Breast epithelium (tissue), 4 donors: ENCODE measurements at places on chromosomes 4 and X. TPM values are rescaled to one million over a fixed set of nuclear protein-coding genes. Genes with fewer than 3 reads are reported as not detected.

GRCh38 chrX:134571796-134572195, 86.5 kb downstream of the PLAC1 start:
- H3K4me3 ChIP-seq = no peak overlapping the region
- DNase-seq = no peak
- H3K4me1 ChIP-seq = no peaks in the 10 kb centered on the region
- H3K27ac ChIP-seq = no peak overlapping the region
- no peaks in the 10 kb centered on the region for H3K27me3 ChIP-seq
- H3K36me3 ChIP-seq = no peaks in the 10 kb centered on the region

ARL9 gene
- total RNA-seq = not detected

WWC2 gene
- total RNA-seq = 40.4 TPM

DNA sequence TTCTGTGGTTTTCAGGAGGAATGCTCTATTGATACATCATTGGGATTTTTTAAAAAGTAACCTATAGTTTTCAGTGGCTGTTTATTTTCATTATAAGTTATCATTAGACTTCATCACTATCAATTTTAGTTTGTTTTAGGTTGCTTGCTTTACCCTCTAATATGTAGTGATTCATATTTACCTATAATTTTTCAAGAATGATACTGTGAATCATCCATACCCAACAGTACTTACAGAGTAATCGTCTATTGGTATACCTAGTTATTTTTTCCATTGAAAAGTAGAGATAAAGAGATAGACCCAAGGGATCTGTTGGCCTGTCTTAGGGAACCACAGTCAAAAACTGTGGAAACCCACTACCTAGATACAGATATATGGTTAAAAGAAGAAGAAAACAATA, 83.3 kb downstream of the KLHL34 start:
- no peaks in the 10 kb centered on the region for H3K36me3 ChIP-seq
- DNase-seq = no peak
- H3K27me3 ChIP-seq = no peaks in the 10 kb centered on the region
- no peak overlapping the region for H3K4me3 ChIP-seq
- H3K27ac ChIP-seq = no peak overlapping the region

GRCh38 chr4:184810720-184811119, 15.0 kb downstream of the ACSL1 start:
- no peaks in the 10 kb centered on the region for H3K36me3 ChIP-seq
- H3K4me3 ChIP-seq = no peak overlapping the region
- DNase-seq = no peak
- peak overlapping the region; percentile 18 for H3K27ac ChIP-seq
- peaks cover 7% of the 10 kb centered on the region for H3K4me1 ChIP-seq

DNA sequence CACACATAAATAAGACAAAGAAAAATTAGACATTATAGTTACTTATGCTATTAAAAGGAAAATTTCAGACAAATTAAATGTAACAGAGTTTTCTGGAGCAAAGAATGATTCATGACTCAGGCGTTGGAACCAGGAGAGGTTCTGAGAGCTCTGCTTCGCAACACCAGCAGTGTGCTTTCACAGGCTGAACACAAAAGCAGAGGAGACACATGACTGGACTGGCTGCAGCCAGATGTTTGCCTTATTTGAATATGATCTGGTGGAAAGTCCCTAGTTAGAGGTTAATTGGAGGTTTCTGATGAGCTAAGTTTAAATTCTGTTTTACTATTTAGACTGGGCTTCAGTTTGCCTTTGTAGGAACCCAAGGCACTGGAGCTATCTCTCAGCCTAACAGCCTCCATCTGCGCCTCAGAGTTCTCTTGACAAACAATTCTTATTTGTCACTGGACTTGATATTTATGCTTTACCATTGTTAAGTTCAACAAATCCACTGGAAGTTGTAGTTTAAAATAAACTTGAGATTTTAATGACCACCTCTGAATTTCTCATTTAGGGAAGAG, 16.2 kb downstream of the BOD1L1 start:
- H3K4me3 ChIP-seq = no peak overlapping the region
- no peak for DNase-seq
- no peaks in the 10 kb centered on the region for H3K4me1 ChIP-seq
- no peak overlapping the region for H3K27ac ChIP-seq
- H3K36me3 ChIP-seq = peaks cover 8% of the 10 kb centered on the region

FAM184B gene
- total RNA-seq = 0.59 TPM

CFAP99 gene
- 0.15 TPM for total RNA-seq

GRCh38 chrX:122218666-122219065, 965.4 kb upstream of the GRIA3 start:
- H3K27me3 ChIP-seq = no peaks in the 10 kb centered on the region
- H3K27ac ChIP-seq = no peak overlapping the region
- no peaks in the 10 kb centered on the region for H3K4me1 ChIP-seq

- no peaks in the 10 kb centered on the region for H3K36me3 ChIP-seq
- H3K4me3 ChIP-seq = no peak overlapping the region
- H3K4me1 ChIP-seq = no peaks in the 10 kb centered on the region
- H3K27me3 ChIP-seq = no peaks in the 10 kb centered on the region
Measured at GRCh38 chr4:38071801-38072431, 111.7 kb downstream of the PTTG2 start.

STATH gene
- total RNA-seq = not detected

- no peaks in the 10 kb centered on the region for H3K27me3 ChIP-seq
- no peak for DNase-seq
- no peak overlapping the region for H3K27ac ChIP-seq
- no peaks in the 10 kb centered on the region for H3K4me1 ChIP-seq
- H3K36me3 ChIP-seq = no peaks in the 10 kb centered on the region
- no peak overlapping the region for H3K4me3 ChIP-seq
Measured at GRCh38 chrX:129230850-129231512, 292.3 kb downstream of the SMARCA1 start.

TMEM35A gene
- 0.15 TPM for total RNA-seq

DNA sequence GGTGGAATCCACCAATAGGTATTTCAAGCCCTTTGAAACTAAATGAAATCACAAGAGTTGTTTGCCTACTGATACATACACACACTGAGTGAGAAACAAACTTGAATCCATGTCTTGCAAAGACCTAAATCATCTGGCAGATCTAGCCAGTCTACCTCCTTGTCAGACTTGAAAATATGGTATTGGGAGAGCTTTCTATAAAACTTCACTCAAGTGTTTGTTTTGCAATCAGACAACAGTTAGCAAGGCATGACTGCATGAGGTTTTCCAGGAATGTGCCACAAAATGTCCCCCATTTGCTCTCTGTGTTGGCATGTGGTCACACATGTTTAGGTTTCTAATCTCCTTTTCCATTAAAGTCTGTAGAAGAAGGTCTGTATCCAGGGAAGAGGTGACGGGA, 52.4 kb downstream of the MAP3K15 start:
- no peak overlapping the region for H3K27ac ChIP-seq
- no peaks in the 10 kb centered on the region for H3K36me3 ChIP-seq
- H3K4me3 ChIP-seq = no peak overlapping the region
- H3K27me3 ChIP-seq = peaks cover 25% of the 10 kb centered on the region
- DNase-seq = no peak

DNA sequence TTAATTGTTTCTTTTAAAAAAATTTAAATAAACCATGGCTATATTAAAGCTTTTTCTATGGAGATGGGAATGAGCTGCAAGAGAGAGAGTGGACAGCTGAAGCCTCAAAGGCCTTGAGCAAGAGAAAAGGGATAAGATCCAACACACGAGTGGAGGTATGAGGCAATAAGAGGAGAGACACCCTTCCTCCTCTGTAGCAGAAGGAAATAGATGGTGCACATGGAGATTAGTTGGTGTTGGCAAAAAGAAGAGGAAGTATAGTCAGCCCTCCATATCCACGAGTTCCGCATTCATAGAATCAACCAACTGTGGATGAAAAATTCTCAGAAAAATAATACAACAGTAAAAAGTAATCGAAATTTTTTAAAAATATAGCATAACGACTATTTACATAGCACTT, 3.2 kb downstream of the CXorf38 start:
- no peaks in the 10 kb centered on the region for H3K27me3 ChIP-seq
- H3K27ac ChIP-seq = peak overlapping the region; percentile 66
- peaks cover 4% of the 10 kb centered on the region for H3K4me1 ChIP-seq
- H3K36me3 ChIP-seq = no peaks in the 10 kb centered on the region

DNA sequence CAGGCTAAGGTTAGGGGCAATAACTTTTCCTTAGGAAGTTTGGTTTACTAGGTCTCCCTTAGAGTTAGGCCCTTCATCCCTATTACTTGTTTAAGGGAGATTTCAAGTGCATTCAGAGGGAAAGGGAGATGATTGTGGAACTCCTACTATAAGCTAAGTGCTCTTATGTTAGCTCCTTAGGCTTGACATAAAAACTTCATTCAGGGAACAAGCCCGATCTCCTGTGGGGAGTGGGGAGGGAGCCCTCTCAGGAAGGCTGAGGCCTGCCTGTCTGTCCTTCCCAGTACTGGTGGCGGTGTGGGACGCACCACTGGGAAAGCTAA, 8.0 kb downstream of the KLF3 start:
- DNase-seq = no peak
- H3K4me3 ChIP-seq = no peak overlapping the region
- H3K36me3 ChIP-seq = no peaks in the 10 kb centered on the region
- H3K4me1 ChIP-seq = peaks cover 65% of the 10 kb centered on the region

DNA sequence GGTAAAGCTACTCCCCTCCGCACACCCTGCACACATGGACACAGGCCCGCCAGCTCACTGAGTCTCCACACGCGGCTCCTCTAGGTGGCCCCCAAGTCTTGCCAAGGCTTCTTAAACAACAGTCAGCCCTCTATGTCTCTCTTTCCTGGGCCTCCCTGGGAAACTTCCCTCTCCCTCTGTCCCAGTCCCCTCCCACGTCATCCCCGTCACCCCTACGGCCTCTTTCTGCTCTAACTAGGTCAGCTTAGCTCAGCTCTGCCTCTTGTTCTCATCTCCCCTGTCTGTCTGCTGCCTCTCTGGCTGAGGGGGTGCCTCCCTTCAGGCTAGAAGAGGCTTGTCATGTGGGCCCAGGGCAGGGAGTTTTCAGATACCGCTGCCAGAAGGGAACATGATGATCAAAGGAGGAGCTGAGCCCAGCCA, 38.8 kb downstream of the SEPTIN6 start:
- no peaks in the 10 kb centered on the region for H3K36me3 ChIP-seq
- no peaks in the 10 kb centered on the region for H3K4me1 ChIP-seq
- H3K4me3 ChIP-seq = no peak overlapping the region
- no peak overlapping the region for H3K27ac ChIP-seq

EXOSC9 gene
- 27.2 TPM for total RNA-seq

- H3K36me3 ChIP-seq = no peaks in the 10 kb centered on the region
- H3K4me3 ChIP-seq = no peak overlapping the region
- H3K27me3 ChIP-seq = no peaks in the 10 kb centered on the region
Measured at GRCh38 chr4:123553733-123554637, 157.4 kb downstream of the SPRY1 start.

GRCh38 chrX:140432346-140433175, 72.3 kb downstream of the SOX3 start:
- H3K27ac ChIP-seq = no peak overlapping the region
- H3K36me3 ChIP-seq = no peaks in the 10 kb centered on the region
- no peak overlapping the region for H3K4me3 ChIP-seq
- no peaks in the 10 kb centered on the region for H3K27me3 ChIP-seq
- H3K4me1 ChIP-seq = no peaks in the 10 kb centered on the region

CLCN4 gene
- total RNA-seq = 4.7 TPM

DNA sequence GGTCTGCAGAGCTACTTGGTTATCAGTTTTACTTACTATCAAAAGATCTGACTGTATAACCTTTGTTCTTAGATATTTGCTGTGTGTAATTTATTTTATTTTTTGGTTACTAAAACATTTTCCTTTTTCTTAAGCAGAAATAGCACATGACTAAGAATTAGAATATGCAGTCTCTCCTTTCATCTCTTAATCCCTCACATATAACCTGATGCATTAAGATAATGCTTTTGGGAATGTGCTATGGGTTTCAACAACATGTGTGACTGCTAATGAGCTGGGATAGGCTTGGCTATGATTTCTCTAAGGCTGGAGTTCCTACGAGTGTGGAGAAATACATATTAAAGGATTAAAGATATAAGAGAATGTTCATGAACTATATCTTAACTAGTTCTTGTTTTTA, 41.5 kb downstream of the SHROOM3 start:
- H3K27me3 ChIP-seq = no peaks in the 10 kb centered on the region
- no peak for DNase-seq

DNA sequence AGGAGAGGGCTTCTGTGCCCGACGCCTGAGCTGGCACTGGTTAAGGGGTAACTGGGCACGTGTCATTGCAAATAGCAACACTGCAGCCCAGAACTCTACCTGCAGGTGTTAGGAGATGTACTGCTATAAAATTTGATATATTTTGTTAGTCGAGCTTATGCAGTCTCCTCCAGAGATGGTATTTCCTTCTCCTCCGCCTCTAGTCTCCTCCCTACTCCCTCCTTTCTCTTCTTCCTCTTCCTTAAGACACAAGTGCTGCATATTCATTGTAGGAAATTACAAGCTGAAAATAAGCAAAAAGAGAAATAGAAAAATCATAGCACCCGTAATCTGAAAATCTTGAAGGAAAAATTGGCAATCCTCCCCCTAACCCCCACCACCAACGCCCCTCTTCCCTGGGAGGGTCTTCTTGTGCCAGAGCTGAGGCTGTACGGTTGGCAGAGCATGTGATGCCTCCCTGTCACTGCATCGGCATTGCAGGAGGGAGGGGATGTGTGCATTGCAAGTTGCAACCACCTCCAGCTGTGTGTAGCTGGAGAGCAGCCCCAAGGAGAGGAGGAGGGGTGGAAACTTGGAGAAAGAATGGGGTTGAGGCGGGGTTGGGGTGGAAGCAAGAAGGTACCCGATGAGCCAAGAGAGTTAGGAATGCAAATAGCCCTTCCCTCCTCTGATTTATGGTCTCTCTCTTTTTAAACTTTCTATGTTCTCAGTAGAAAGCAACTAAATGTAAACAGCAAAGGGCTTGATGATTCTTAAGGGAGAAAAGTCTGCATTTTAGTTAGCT, 48.3 kb upstream of the MND1 start:
- H3K36me3 ChIP-seq = no peaks in the 10 kb centered on the region
- DNase-seq = no peak
- H3K4me3 ChIP-seq = peak overlapping the region; percentile 50
- peaks cover 7% of the 10 kb centered on the region for H3K4me1 ChIP-seq
- no peaks in the 10 kb centered on the region for H3K27me3 ChIP-seq
- peak overlapping the region; percentile 84 for H3K27ac ChIP-seq

GRCh38 chr4:25441519-25442117, 64.6 kb downstream of the ANAPC4 start:
- no peaks in the 10 kb centered on the region for H3K4me1 ChIP-seq
- H3K27me3 ChIP-seq = no peaks in the 10 kb centered on the region
- no peak overlapping the region for H3K4me3 ChIP-seq

PLAC8 gene
- 1.1 TPM for total RNA-seq

BOD1L1 gene
- 49.0 TPM for total RNA-seq
